ENCODE measurements at places on chromosomes 6 and 20.
A peak's percentile ranks its signal among the peaks of the same experiment; 100 is the strongest.

DNA sequence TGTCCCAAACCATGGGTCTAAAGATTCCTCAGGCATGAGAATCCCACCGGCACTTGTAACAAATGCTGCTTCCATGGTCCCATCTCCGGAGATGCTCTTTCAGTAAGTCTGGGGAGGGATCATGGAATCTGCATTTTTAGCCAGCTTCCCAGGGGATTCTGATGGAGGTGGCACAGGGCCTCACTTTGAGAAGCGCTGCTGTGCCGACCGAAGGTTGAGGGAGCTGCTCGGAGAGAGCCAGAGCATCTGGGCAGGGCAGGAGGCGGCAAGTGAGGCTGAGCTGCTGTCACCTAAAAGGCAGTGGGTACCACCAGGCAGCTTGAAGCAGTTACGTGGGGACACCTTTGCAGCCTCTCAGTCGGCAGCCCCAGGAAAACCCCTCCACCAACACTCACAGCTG is 100.2 kb upstream of the CDYL start:
- ATAC-seq = no peak

- ATAC-seq = no peak
These were observed 60.0 kb downstream of the RFPL4B start for GRCh38 chr6:112407101-112407590.

- ATAC-seq = no peak
These were observed 45.0 kb downstream of the RNF144B start for GRCh38 chr6:18432180-18432579.

DNA sequence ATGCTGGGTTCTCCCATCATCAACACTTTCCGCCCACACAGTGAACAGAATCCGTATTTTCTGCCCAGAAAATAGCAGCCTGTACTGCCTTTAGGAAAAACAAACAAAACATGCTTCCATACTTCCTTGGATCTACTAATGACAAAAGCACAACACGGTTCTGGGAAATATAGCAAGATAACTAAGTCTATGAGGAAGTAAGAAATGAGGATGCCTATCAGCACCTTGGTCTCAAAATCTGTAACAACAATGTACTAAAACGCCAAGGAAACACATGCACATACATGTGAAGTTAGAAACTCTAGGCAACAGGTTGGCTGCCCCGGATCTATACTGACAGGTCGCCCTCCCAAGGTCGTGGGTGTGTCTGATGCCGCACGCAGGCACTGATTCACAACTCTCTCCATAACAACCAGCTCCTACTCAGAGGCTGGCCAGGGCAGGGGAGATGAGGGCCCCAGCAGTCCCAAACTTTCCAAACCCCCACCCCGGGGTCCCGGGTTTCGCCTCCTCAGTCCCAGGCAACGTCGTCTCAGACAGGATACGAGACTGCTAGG is 710 bp downstream of the BTBD9 start:
- ATAC-seq = peak; percentile 83

DNA sequence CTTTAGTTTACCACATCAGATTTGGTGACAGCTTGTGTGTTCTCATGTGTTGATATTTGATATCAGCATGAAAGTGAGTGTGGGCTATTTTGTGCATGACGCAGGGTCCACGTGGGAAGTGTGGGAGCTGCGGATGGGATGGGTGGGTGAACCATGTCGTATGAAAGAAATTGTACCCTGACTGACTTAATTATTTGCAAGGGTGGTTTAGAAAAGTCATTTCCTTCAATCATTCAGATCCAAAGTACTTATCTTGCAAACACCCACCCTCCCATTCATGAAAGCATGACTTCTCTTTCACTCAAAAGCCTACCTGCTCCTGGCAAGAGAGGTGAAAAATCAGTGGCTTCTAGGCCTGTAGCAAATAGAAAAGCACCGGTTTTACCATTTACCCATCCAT is 91.8 kb upstream of the BACH2 start:
- ATAC-seq = peak; percentile 69

DNA sequence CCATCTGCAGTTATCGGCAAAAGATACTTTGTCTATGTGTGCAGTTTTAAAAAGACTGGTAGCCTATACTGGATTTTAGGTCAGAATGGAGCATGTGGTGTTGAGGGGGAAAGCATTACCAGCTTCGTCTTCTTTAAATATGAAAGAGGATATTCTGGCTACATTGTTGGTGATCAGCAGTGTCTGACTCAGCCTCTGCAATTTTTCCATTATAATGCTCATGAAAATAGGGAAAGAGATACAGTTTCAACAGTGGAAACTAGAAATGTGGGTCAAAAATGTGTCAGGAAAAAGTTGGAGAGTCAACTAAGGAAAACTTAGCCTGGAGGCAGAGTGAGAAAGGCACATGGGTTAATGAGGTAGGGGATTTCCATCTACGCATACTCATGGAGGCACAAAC is 45.2 kb downstream of the HDGFL1 start:
- ATAC-seq = no peak

GRCh38 chr6:133407320-133408100 is 166.4 kb downstream of the EYA4 start:
- no peak for ATAC-seq

GRCh38 chr20:19406381-19406780 is 193.9 kb downstream of the SLC24A3 start:
- ATAC-seq = no peak

GRCh38 chr20:63074182-63074581 is 67.4 kb upstream of the BHLHE23 start:
- ATAC-seq = no peak

- no peak for ATAC-seq
These were observed 299.5 kb downstream of the PAX1 start for GRCh38 chr20:22004946-22005345.

DNA sequence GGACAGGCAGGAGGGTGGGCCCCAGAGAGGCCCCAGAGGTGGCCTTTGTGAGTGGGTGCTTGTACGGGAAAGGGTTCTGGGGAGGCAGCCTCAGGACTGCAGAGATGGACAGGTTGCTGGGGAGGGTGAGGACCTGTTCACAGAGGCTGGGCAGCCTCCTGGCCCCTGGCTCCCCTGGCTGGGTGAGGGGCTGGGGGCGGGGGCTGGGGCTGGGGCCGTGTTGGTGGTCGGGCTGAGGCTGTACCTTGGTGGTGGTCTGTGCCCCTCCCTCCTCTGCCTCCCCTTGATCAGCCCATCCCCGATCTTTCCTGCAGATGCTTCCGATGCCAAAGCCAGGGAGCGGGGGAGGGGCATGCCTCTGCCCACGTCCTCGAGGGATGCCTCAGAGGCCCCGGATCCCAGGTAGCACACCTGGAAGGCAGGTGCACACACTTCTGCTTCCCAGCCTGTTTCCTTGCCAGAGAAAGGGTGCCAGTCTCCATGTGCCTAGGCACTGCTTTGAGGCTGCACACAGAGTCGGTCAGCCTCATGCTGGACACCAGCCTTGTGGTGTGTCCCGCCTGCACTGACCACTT is 4.8 kb downstream of the TCEA2 start:
- ATAC-seq = no peak

GRCh38 chr20:49160057-49160929 is 27.8 kb downstream of the STAU1 start:
- peak; percentile 86 for ATAC-seq

DNA sequence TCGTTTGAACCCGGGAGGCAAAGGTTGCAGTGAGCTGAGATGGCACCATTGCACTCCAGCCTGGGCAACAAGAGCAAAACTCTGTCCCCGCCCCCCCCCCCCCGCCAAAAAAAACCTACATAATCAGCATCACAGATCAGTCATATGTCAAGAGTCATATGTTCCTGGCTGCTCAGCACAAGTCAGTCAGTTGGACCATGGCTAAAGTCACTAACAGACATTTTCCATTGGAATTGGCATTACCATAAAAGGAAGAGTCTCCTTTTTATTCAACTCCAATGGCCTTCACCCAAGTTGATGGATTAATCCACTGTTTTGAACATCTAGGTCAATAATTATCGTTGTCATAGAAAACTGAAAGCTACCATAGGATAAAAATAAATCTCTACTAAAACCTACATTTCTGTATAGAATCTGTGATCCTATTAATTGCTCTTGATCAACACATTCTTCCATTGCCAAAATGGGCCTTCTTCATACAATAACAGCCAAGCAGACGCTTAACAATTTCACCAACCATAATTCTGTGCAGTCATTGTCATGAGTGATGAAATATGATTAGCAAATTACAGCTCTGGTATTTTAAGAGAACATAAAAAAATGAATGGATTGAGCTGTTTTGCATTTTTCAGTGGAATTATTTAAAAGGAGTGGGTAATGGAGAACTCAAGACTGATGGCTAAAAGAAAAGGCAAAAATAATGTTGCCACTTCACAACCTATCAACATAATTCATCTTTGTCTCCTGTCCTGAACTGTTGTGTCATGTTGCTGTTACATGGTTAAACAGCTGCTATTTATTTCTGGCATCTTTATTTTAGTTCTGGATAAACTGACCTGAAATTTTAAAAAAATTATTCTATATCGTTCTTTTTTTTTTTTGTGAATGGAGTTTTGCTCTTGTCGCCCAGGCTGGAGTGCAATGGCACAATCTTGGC is 555.5 kb upstream of the JARID2 start:
- ATAC-seq = no peak

DNA sequence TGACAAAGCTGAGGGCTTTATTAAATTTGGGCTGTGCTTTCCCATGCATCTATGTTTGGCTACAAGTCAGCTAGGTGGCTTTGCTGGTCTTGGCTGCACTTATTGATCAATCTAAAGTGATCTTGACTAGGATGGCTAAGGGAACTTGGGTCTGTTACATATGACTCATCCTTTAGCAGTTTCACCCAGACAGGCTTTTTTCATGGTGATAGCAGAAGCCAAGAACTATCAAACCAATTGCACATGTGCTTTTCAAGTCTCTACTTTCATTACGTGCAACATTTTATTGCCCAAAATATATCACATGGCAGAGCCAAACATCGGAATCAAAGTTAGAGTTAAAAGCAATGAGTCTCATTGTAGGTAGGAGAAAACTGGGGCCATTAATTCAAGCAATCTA is 626.3 kb downstream of the TENT5A start:
- no peak for ATAC-seq

GRCh38 chr6:18488004-18488403 is 100.9 kb downstream of the RNF144B start:
- ATAC-seq = no peak

DNA sequence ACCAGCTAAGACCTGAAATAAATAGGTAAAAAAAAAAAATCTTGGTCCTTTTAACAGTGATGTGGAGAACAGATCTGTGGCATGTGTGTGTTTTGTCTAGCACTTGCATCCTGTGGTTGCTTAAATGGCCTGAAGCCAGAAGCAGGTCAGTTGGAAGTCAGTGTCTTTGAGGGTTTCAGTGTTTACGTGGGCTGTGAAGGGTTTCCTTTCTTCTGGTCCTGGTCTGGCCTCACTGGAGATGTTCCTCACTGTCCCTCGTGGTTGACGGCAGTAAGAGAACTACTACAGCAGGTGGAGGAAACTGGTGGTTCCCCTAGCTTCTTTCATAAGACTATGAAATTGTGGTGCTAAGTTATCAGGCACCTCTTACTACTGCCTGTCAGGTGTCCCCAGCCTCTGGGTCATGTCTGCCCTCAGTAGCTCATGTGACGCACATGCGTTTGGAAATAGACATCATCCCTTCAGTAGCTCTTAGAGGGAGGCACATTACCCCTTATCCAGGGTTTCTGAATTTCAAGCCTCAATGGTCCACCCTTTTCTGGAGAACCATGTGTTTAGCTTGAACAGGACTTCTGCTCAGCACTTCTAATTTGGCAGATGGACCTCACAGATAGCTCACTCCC is 59.4 kb upstream of the SCP2D1 start:
- peak; percentile 26 for ATAC-seq

DNA sequence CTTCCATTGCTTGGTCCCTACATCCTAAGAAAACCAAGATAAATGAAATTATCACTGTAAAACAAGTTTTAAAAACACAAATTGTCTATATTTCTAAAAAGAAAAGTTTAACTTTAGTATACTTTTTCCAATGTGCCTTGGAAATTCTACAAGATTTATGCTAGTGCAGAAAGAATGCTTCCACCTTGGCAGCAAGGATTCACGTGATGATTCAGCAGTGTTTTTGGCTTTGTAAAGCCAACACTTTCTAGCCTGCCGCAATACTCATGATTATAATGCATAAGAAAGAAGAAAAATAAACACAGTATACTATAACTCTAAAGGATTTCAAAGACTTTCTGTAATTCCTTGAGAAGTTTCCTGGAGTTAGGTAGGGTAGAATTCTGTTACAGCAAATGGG is 442.7 kb downstream of the TENT5A start:
- ATAC-seq = no peak

- no peak for ATAC-seq
These were observed 578.2 kb downstream of the MEI4 start for GRCh38 chr6:78231002-78231401.

DNA sequence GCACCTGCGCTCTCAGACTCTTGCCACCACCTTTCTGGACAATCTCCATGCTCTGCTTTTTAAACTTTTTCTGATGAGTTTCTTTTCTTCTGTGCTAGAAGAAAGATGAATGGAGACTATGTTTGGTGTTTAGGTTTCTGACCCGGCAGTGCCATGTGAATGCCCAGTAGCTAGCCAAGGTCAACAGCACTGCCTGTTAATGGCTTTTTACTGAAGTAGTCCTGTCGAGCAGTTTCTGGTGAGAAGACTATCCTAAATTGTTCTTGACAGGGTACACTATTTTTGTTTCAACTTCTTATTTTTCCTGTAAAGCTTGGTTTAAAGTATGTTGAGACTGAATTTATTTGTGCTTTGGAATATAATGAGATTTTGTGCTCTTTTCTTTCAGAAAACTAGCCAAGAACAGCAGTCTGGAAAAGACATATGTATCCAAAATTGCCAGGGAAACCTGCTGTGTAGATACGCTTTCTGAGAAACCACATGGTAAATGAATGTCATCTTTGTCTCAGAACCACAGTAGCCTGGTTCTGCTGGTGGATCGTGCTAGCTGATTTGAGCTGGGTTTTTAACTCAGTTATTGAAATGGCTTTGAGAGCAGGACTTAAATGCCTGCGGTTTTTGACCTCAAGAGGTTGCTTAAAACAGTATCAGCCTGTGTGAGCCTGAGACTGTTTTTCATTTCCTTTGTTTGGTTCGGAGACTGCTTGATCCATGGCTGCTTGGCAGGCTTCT is 48.1 kb downstream of the KCNS1 start:
- peak; percentile 75 for ATAC-seq

DNA sequence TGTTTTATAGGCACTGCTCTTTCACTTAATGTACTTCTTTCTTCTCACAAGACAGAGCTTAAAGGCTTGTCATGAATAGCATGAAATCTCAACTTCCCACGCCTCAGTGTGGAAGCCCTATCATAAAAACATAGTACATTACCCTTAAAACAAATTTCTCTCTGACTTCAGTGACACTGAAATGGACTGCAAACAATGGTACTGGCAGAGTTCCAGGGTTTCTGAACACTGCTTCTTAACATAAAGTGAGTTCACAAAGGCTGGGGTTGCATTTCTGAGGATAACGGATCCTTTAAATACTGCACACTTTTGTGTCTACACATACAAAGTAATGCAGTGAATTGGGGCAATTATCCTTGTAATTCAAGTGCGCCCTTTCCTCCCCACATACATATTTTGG is 32.3 kb upstream of the PLEKHG1 start:
- no peak for ATAC-seq

DNA sequence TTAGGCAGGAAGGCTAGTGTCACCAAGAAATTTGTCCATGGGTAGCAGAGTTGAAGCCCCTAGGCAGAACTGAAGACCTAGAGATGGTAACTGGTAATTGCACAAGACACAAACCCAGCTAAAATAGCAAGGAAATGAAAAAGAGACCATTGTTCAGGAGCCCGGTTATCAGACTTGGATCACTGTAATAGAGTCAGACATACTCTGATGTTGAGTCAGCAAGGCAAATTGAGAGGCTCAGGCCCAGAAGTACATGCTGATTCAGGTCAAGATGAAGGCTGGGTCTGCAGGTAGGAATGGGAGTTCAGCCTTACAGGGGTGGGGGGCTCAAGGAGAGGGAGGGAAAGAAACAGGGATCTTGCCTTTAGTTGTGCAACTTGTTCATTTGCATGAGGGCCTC is 6.5 kb upstream of the TMEM242 start:
- ATAC-seq = no peak

All from activated T-helper 17 cell treated with anti-CD3 and anti-CD28 coated beads, Interleukin-2, amount 50 U/mL, for 72 hours (primary cell).